ENCODE measurements at places on chromosomes 2 and 18.

DNA sequence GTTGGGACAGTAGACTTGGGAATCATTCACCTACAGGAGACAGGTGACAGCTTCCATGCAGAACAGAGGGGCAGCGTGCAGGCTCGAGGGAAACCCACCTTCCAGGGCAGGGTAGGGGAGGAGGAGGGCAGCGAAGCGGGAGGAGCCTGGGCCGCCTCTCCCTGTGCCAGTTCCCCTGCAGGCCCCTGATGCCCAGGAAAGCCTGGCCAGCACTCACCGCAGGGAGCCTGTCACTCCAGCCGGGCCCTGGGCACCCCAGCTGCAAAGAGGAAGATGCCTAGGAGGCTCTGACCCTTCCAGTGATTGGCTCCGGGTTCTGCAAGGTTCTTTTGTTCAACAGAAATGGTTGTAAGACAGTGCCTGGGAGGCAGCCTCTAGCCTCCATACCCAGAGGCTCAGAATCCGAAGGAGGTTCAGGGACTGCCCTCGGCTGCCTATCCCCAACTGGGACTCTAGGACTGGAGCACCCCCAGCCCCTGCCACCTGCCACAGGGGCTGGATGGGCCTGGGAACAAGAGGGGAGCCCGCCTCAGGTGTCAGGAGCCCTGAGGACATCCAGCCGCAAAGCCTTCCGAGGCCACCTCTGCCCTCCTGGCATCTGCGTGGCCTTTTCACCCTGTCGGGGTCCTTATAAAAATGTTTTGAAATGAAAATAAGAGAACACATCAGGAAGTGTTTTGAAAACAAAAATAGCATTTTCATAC, 103.2 kb downstream of the PTGR3 start:
- DNase-seq: no peak

DNA sequence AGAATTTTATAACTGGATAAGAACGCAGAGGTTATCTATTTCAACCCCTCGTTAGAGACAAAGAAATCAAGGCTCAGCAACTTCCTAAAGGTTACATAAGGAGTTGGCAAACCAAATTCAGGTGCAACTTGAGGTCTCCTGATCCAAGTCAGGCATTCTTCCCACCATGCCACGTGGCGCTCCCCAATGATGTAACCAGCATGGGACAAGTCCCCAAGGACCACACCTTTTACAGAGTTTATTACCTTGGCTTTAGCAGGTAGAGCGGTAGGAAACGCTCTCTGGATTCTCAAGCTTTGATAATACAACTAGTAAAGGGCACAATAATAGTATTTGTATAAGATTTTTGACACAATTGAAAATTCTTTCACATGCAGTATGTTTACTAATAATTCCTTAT, 26.7 kb upstream of the MBOAT2 start:
- DNase-seq: no peak

DNA sequence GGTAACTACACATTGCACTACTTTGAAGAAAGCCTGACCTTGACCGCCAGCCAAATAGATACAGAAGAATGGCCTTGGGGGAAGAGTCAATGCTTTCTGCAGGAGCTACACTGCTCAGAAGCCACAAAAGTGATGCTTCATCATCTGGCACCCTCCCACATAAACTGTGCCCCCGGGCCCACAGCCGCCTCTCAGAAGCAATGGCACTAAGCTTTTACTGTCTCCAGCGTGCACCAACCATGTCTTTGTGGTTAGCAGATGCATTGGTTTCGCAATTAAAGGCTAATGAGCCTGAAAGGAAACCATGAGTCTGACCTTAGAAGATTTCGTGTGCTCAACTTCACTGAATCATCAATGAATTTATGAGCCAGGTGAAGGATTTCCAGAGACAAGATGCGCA, 209.4 kb upstream of the TRIB2 start:
- peak; percentile 52 for DNase-seq

DNA sequence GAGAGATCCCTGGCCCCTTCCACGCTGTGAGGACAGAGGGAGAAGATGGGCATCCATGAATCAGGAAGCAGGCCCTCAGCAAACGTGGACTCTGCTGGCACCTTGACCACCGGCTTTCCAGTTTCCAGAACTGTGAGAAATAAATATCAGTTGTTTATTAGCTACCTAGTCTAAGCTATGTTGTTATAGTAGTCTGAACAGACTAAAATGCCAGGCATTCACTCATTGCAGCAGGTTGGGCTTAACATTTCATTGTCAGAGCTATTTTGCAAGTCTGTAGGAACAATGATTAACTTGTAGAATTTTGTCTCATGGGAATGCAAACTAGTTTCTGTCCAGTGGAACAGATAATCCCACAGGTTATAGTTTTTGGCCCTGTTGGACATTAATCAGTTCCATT, 24.8 kb upstream of the TBC1D8 start:
- DNase-seq: no peak

GRCh38 chr18:49869354-49869753, 56.0 kb upstream of the ACAA2 start:
- DNase-seq: no peak

DNA sequence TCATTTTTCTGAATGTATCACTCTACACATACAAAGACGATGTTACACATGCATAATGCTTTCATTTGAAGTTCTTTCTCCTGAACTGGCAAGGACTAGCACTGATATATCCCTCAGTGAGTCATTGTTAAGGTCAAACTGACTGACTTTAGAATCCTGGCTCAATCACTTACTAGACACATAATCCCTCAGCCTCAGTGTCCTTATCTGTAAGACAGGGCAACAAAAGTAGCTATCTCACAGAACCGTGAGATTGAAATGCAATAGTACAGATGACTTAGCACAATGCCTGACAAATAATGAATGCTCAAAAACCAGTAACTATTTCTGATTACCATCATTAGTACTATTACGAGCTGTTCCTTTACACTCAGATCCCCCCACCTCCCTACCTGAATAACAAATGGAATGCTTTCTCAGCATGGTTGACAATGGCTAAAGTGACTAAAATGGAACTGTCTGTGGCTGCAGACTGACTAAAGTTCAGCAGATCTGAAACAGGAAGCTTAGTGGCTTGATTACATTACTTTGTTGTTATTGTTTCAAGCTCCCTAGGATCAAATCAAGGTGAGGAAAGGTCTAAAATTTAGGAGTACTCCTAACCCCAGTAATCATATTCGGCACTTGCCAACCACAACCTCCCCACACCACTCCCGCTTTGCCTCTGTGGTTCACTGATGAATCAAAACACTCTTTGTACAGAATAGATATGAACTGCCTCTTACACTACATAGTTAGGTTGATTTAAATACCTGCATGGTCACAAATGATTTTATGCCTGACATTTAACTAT, 35.8 kb upstream of the CACNB4 start:
- no peak for DNase-seq

- DNase-seq: no peak
These were observed 78.8 kb downstream of the MYL12B start for GRCh38 chr18:3340682-3341097.

GRCh38 chr2:27967076-27967475, 76.5 kb downstream of the BABAM2 start:
- no peak for DNase-seq

GRCh38 chr2:213703406-213704098, 419.3 kb downstream of the SPAG16 start:
- DNase-seq: no peak

GRCh38 chr2:221443645-221444044, 128.5 kb downstream of the EPHA4 start:
- DNase-seq: no peak

DNA sequence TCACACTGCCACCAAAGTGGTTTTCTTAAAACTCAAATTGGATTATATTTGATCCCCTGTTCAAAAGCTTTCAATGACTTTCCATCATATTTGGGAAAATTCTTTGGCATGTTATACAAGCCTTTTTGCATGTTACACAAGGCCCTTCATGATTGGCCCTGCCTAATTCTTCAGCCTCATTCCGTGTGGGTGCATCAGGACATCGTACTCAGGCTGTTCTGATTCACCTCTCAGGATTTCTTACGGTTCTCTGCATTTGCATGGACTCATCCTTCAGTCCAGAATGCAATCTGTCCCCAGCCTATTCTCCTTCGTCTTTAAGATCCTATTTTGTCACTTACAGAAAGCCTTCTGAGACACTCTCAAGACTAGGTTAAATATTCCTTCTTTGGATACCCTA, 107.8 kb downstream of the LYPD1 start:
- DNase-seq: no peak

- DNase-seq: peak; percentile 53
These were observed 24.6 kb upstream of the SPP2 start for GRCh38 chr2:234025891-234026401.

- no peak for DNase-seq
These were observed 551.4 kb downstream of the NRXN1 start for GRCh38 chr2:50480507-50480906.

DNA sequence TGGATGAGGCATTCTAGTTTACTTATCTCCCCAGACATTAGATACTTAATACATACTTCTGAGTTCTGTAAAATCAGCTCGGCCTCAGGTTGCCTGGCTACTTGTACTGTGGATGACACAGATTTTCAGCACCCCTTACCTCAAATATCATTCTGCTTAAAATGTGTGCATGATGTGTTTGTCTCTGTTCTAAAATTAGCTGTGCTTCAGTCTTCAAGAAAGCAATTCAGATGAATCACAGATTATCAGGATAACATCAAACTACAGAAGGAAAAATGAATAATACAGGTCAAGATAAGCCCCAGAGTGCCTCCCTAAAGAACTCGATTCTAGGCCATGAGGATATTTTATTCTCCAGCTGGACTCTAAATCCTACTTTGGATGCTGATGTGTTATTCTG, 21.3 kb upstream of the MAPRE2 start:
- DNase-seq: no peak

GRCh38 chr18:62767321-62767720, 52.0 kb downstream of the PHLPP1 start:
- DNase-seq: no peak

- DNase-seq: peak; percentile 68
These were observed 37.5 kb upstream of the SEMA4C start for GRCh38 chr2:96907115-96908041.

GRCh38 chr2:219638217-219638947, 11.0 kb downstream of the SLC4A3 start:
- peak; percentile 24 for DNase-seq

DNA sequence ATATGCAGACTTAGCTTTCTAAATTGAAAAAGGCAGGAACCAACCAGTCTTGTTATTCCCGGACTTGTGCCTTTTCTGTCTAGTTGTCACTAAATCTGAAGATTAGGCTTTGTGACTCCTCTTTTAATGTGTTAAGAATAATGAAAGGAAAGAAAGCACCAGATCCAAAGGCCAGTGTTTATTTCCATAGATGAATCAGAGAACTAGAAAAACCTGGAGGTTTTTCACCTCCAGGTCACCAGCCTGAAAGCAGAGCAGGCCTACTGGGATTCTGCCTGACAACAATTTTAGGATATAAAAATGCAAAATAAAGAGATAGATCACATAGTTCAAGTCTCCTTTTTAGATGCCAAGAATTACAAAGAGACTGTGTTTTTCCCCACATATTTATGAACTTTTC, 160.4 kb downstream of the GULP1 start:
- no peak for DNase-seq

DNA sequence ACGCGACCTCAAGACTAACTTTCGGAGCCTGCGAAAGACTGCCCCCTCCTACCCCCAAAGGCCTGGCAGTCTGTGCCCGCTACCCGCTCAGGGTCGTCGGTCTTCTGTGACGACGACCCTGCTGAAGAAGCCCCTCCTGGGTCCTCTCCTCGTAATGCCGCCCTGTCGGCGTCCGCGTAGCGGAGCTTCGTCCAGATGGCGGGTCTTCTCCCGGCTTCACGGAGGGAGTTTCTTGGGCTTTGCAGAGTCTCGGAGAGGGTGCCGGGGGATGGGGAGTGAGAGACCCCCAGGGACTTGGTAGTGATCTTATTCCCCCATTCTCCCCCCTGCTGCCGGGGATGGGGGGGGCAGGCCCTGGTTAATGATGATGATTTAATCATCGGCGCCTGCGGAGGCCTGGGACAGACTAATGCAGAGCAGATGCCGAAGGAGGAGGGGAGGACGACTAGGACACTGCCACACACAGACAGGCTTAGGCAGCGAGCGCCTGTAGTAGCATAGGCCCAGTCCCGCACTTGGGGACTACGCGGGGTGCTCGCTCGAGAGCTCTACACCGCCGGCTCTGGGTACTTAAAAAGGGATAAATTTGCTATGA, 528 bp upstream of the PCGF1 start:
- peak; percentile 58 for DNase-seq

- no peak for DNase-seq
These were observed 135.7 kb upstream of the MYCN start for GRCh38 chr2:15804691-15805090.

DNA sequence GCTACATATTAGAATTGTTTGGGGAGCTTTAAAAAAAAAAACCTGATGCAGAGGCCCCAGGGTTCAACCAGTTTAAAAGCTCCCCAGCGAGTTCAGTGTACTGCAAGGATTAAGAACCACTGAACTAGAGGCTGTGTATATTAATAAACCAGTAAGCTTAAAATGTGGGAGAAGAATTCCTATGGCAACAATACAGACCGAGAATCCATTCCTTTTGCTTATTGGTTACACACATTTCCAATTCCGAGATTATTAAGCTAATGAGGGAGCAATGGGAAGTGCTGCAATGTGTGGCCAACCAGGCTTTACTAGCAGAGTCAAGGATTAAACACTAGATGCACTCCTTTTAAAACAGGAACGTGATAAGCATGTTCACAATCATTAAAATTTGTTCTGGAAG, 204.4 kb downstream of the TDRD15 start:
- no peak for DNase-seq

- DNase-seq: peak; percentile 66
These were observed 23.4 kb upstream of the TMEM87B start for GRCh38 chr2:112031473-112032223.

- no peak for DNase-seq
These were observed 28.0 kb downstream of the EHBP1 start for GRCh38 chr2:62733546-62733945.

- DNase-seq: no peak
These were observed 703.5 kb upstream of the CHAC2 start for GRCh38 chr2:53064154-53064553.

DNA sequence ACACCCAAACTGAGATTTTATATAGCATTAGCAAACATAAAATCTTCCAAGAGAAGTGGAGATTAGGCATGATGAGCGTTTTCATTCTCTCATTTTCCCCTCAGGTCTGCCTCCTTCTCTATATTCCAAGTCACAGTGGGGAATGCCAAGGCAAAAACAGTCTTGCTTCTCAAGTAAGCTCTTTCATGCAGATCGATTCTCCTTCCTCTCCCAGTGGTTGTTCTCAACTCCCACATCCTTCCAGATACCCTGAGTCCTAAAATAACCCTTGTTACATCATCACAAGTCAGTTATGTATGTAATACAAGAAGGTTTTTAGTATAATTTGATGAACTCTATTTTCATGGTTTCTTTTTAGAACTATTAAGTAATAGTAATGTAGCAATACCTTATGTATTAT, 150.6 kb downstream of the TXNL1 start:
- no peak for DNase-seq

Measured in SJCRH30 (cell line).